CD4-positive, alpha-beta T cell treated with Interleukin-21 for 1 hour (primary cell): ENCODE measurements at places on chromosomes 4 and X.
A peak's percentile ranks its signal among the peaks of the same experiment; 100 is the strongest.

DNA sequence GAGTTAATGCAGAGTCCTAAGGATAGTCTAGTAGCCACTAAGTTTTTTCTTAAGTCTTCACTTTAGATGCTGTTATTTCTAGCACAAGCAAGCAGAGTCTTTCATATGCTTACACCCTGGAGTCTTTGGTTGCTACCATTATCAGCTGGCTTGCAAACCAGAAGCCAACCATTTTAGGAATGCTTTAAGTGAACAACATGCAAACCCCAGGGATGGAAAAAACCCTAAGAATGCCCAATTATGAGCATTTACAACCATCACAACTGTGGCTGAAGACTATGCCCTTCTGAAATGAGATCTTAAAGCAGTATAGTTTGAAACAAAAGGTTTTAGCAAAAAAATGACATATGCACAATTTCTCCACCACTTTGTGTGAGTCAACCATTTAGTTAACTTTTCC lies 6.6 kb downstream of the MID1IP1 start:
- no peak for DNase-seq

GRCh38 chr4:83644677-83645659 lies 109.1 kb downstream of the GPAT3 start:
- DNase-seq, result peak; percentile 51

DNA sequence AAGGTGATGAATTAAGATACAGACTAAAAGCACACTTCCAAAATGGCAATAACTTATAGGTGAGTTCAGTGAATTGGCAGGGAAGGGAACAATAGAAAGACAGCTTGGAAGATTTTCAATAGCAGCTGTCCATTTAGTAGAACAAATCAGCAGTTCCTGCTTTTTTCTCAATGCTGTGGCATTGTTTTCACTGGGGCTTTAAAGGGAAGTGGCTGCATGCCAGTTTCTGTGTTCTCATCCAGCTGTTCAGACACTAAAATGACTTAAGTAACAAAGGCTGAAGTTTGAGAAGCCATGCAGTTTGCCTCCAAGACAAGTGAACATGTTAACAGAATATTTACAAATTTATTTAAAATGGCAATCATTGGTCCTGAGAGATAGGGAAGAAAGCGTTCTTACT lies 291.9 kb downstream of the FAM47A start:
- DNase-seq, result no peak

DNA sequence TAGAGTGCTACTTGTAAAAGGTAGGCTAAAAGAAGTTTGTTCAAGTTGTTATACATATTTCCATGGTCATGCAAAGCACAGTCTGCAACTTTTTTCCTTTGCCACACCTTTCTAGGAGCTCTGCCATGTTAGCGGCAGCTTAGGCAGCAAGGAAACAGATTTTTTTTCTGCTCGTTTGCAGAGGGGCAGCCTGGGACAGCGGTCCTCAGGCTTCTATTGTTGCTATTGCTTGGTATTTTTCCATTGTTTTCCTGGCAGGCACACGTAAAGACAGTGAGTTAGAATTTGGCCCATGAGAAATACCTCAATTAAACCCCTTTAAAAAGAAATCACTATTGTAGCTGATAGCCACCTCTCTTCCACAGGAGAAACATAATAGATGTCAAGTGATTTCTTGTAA lies 391.4 kb downstream of the SH2D1A start:
- no peak for DNase-seq

DNA sequence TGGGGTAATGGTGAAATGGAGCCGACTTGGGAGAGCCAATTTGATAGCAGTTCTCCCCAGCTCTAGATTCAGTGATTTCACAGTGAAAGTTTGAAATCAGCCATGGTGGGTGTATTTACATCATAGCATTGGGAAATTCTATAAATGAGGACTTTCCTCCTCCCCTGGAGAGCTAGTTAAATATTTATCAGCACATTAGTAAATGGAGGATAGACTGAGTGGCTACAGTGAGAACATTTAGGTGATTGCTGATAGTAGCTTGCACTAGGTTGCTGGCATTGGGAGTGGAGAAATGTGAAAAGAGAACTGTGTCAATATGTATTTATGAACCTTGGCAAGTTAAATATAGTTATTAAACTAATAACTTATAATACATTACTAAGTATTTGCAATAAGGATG lies 347.3 kb downstream of the CCSER1 start:
- no peak for DNase-seq
